ENCODE measurements at places on chromosomes 1 and 21.

GRCh38 chr21:27021046-27021445 is 54.2 kb upstream of the ADAMTS5 start:
- no peak for DNase-seq

DNA sequence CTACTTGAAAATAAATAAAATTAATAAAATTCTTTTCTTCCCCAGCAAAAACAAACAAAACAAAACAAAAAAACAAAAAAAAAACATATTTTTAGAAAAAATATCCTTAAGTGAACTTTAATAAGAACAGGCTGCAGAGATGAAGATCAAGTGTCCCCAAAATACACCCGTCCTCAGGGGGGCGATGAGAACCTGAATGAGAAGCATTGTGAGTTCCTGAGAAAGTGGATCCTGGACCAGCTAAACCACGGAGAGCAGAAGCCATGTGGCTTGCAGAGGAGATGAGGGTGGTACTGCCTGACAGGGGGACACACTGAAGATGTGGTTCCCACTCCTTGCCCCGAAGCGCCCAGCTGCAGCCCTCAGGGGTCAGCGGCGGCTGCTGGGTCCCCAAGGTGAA is 89.3 kb downstream of the ITPKB start:
- DNase-seq = peak; percentile 30

DNA sequence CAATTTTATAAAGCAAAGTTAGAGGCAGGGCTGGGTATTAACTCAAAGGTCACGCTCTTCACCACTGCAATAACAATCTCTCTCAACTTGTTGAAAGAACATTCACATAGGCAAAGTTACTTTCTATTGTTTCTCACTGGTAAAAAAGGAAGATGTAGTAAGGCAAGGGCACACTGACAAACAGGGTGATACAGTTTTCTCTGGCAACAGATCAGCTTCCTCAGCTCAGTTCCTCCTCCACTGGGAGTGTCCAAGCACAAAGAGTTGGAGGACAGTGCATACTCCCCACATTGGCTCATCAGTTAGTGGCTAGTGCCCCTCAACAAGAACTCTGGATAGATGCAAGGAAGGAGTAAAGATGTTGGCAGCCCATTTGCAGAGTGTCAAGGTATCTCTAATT is 3.7 kb downstream of the PLPPR4 start:
- no peak for DNase-seq

DNA sequence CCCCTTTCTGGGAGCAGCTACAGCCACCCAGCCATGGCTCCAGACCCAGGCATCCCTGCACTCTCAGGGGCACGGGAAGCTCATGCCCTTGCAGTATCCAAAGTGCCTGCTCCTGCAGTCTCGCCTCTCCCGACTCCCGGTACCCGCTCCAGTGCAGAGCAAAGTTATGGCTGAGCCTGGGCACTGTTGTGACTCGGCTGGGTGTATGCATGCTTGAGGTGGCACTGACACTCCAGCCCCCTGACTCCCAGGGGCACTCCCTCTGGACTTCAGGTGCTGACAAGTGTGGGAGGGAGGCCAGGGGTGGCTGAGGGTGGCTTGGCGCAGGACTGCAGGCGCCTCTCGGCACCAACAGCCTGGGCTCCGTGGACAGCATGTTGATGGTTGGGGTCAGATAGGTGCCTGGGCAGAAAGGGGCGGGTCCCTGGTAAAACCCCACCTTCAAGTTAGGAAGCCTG is 580.1 kb upstream of the ADGRL2 start:
- no peak for DNase-seq

DNA sequence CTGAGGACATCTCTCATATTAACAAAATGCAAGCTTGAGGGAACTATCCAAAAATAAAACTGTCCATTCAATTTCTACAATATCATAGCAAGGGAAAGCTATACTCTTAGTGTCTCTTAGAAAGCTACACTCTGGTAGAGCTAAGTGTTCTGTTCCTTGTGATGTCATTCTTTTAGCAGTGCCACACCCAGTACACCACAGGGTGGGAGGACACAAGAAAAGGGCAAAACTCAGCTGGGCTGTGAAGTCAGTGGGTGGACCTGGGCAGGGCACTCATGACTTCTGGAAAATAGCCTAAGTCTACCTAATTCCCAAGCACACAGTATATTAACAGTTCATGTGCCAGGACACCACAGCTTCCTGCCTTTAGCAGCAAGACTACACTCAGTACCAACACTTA is 42.2 kb upstream of the TNFSF4 start:
- DNase-seq = no peak

- no peak for DNase-seq
Measured at GRCh38 chr1:153513023-153513422, 22.8 kb downstream of the S100A6 start.

DNA sequence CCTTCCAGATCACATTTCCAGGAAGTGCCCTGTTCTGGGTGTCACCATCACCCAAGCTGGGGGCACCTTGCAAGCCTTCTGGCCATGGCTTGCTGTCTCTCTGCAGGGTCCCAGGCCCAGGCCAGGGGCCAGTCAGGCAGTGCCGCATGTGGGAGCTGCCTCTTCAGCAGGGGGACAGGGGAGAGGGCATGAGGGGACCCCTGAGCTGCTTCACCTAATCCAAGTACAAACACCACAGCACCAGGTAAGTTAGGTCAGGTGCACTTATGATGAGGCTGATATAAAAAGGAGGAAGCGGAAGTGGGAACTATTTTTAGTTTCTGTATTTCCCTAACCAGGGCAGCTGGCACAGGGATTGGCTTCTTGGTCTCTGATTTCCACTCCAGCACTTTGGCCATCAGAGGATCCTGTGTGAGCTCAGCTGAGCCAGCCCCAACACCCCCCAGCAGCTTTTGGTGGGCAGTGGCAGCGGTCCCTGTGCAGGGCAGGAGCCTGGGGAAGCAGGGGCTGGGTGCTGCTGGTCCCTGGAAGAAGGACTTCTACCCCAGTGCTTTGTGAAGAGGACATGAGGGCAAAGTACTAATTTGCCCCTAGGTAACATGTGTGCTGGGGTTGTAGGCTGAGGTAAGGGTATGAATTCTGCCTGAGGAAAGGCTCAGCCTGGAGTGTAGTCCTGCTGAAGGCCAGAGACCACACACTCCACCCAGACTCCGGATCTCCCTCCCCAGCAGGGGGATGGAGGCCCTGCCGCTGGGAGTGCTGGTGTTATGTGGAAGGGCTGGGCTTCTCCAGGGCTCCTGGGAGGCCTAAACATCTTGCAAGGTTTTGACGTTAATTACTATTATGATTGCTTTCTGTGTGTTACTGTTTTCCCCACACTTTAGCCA is 3.3 kb upstream of the PCBP3 start:
- no peak for DNase-seq

GRCh38 chr1:156146020-156146768 is 7.2 kb upstream of the SEMA4A start:
- peak; percentile 93 for DNase-seq

- peak; percentile 47 for DNase-seq
Measured at GRCh38 chr1:44217809-44218410, 4.6 kb downstream of the DMAP1 start.

- no peak for DNase-seq
Measured at GRCh38 chr21:45014747-45015468, 59.5 kb upstream of the ADARB1 start.

GRCh38 chr1:106700211-106700610 is 356.3 kb upstream of the PRMT6 start:
- DNase-seq = peak; percentile 96

GRCh38 chr1:172185211-172185610 is 235.3 kb upstream of the C1orf105 start:
- peak; percentile 58 for DNase-seq
